ENCODE measurements at places on chromosomes 2 and 18. TPM values are rescaled to one million over a fixed set of nuclear protein-coding genes. Genes with fewer than 3 reads are reported as not detected.

- DNase-seq, result no peak
Measured at GRCh38 chr2:225017713-225018112, 24.6 kb downstream of the DOCK10 start.

The CTAGE1 gene
- total RNA-seq, result not detected

DNA sequence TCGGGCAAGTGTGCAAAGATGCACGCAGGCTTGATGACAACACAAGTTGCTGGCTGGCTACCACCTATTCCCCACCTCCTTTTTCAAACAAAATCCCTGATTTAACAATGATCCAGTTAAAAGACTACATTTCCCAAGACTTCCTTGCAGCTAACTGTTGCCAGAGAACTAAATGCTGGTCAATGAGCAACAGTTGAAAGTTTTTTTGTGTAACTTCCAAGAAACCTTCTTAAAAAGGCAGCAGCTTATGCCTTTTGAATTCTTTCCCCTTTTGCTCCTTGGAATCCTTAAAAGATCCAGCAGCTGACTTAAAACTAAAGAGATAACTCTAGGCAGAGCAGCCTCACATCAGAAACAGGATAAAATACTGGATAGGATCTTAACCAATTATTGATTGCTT lies 38.5 kb downstream of the NPHP1 start:
- DNase-seq, result no peak

The DYSF gene
- total RNA-seq, result 1.6 TPM

The VIL1 gene
- total RNA-seq, result 305 TPM

The AP1S3 gene
- total RNA-seq, result 11.5 TPM

GRCh38 chr2:207491956-207492355 lies 37.8 kb upstream of the CREB1 start:
- DNase-seq, result no peak

GRCh38 chr2:158189526-158189925 lies 87.8 kb downstream of the UPP2 start:
- no peak for DNase-seq

DNA sequence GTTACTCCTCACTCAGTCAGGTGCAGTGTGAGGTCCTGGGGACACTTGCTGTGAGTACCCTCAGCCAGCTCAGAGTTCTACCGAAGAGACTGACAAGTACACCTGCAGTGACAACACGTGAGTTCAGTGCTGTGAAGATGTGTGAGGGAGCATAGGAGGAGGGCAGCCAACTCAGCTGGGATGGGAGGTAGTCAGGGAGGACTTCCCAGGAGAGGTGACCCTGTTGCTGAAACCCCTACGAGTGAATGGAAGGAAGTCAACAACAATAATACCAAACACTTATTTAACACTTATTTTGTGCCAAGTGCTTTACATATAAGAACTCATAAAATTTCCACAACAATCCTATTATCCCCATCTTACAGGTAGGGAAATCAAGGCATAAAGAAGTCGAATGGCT lies 10.2 kb downstream of the TMEM177 start:
- DNase-seq, result no peak

All from progenitor cell of endocrine pancreas (in vitro differentiated cells).